ENCODE measurements at places on chromosomes 11 and 22.
A peak's percentile ranks its signal among the peaks of the same experiment; 100 is the strongest.

GRCh38 chr11:68584097-68584496, 100.2 kb upstream of the GAL start:
- peak; percentile 44 for DNase-seq

DNA sequence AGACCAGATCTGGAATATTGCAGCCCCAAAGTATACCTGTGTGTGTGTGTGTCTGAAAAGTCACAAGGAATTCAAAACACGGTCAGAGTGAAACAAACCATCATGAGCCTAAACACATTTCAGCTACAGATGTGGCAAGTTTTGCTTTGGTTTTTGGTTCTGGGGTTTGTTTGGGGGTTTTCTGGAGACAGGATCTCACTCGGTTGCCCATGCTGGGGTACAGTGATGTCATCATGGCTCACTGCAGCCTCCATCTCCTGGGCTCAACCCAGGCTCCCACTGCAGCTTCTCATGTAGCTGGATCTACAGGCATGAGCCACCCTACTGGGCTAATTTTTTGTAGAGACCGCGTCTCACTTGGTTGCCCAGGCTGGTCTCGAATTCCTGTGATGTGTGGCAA, 41.4 kb upstream of the PHF21A start:
- DNase-seq, result no peak

DNA sequence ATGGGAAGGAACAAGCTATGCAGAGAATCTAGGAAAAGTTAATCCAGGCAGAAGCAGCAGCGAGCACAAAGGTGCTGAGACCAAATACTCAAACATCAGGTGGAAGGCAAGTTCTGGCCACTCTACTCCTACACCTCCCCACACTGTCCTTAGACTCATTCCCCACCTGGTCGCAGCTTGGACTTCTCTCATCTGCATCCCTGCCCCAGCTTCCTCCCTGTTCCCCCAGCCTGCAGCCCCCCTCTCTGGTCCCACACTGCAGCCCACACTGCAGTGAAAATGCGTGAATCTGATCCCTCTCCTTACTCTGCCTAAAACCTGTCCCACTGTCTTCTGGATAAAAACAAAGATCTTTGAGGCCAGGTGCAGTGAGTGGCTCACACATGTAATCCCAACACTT, 9.1 kb downstream of the TPBGL start:
- DNase-seq, result no peak

- no peak for DNase-seq
Observed at GRCh38 chr22:45775569-45776312, 104.1 kb downstream of the ATXN10 start.

GRCh38 chr11:108278546-108278945, 55.7 kb downstream of the ATM start:
- no peak for DNase-seq

GRCh38 chr11:45512471-45513148, 152.8 kb downstream of the CHST1 start:
- no peak for DNase-seq

DNA sequence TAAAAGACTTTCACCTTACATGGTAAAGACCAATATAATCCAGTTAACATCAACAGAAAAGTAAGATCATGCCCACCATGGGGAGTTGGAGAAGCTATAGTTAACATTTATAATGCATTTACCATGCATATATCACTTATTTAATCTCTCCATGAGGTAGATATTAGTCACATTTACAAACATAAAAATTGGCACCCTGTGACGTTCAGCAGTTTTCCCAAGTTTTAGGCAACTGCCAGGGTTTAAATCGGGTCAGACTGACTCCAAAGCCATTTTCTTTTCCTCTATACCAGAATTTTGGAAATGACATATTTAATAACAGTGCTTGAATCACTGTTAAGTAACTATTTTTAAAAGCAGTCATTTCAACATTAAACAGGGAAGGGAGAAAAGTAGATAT, 266.3 kb downstream of the DDX10 start:
- no peak for DNase-seq

- DNase-seq, result no peak
Observed at GRCh38 chr22:23213581-23214334, 33.4 kb downstream of the BCR start.

GRCh38 chr11:79342236-79342635, 98.6 kb downstream of the TENM4 start:
- DNase-seq, result no peak

DNA sequence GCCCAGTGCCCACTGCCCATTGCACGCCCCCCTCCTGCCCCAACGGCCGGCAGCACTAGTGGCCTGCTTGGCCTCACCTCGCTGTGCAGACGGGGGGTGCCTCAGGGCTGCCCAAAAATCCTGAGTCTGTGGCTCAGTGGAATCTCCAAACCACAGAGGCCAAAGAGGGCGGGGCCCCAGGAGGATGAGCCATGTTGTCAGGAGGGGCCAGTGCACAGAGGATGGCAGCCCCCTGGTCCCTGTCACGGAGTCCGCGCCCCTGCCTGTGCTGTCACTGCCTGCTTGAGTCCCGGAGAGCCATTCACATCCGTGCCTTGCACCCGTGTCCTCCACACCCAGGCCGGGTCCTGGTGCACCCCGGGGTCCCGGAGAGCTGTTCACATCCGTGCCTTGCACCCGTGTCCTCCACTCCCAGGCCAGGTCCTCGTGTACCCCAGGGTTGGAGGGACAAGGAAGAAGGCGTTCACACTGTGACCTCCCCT, 36.4 kb upstream of the MUC5AC start:
- DNase-seq, result no peak

DNA sequence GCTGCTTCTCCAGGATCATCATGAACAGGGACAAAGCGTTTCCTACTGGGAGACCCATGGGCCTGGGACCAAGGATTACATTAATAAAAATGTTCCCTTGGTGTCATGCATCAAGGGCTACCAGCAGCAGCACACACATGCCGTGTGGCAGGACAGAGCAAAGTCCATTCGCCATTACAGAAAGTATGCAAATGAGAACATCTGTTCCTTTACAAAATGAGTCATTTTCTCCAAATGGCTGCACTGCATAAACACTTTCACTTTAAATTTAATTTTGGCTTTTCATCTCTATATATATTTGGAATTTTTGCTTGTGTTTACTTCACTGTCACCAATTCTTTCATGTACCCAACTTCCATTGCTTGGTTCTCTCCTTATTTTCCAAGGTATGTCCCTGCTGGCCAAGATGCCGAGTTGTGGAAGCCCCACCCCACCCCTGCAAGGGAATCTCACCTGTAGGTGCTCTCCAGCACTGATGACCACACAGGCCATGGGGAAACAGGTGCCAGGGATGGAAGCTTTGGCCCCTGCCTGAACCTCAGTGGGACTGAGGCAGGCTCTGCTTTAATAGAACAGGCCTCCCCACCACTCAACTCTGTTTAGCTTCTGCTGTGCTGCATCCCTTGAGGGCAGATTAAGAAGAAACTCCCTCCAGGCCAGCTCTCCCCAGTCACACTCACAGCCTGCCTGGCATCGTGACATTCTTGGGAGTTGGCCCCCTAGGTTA, 15.6 kb upstream of the GNAZ start:
- DNase-seq, result no peak

DNA sequence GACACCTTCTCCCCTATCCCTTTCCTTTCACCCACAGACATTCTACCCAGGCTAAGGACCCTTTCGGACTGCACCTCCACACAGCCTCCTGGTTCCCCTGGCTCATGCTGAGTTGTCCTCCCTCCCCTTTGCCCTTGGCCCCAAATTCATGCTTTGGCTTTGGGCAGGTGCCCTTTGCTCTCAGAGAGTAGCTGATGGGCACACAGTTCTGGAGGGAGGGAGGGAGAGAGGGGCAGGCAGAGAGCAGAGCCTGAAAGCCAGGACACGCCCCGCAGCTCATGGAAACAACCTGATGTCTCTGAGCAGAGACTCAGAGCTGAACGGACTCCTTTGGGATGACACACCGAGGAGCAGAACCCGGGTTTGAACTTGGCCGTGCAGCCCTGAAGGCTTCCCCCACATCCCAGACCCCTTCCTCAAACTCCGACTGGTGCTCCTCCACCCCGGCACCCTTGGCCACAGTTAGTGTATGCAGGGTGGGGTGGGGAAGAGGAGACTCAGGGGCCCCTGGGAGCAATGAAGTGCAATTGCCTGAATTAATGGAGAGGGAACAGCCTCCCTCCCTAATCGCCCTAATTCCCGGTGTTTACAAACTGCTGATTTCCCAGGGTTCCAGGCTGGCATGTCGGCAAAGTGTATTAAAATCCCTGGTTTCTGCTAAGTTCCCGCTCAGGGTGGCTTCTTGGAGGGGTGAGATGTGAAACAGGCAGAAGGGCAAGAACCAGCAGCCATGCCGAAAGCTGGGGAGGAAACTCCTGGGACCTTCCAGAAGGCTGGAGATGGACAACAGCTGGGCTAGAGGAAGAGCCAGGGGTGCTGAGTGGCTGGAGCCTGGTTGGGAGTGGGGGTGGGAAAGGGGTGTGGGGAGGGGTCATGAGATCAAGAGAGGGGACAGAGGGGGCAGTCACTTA, 71.2 kb upstream of the SHISAL1 start:
- no peak for DNase-seq

- DNase-seq, result no peak
Observed at GRCh38 chr11:110079726-110080125, 13.5 kb upstream of the ZC3H12C start.

DNA sequence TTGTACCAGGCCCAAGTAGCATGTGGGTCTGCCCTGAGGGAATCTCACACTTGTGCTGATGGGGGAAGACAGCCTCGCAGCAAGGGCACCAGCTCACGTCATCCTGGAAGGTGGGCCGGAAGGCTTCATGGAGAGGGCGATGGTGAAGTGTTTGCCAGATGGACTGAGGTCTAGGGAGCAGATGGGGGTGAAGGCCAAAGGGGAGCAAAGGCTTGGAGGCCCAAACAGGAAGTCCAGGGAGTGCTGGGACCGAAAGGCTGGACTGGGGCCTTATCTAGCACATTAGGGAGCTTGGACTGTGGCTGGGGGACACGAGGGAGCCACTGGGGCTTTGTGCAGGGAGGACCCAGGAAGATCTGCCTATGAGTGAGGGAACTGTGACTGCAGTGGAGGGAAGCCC, 1.2 kb upstream of the TNFRSF13C start:
- no peak for DNase-seq

- no peak for DNase-seq
Observed at GRCh38 chr11:11395126-11395525, 42.1 kb upstream of the CSNK2A3 start.

DNA sequence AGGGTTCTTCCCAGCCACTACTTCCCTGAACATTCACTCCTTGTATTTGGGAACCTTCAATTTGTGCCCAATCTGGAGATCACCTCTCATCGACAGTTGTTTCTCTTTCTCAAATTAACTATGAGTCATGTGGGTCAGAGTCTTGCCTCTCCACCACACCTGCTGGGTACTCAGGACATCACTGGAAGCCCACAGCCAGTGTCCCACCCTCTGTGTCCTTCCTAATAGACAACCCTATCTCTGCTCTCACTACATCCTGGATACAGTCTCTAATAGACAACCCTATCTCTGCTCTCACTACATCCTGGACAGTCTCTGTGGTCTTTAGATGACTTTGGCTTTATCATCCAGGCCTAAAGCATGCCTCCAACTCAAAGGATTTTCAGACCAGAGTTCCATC, 70.1 kb downstream of the ARL14EP start:
- no peak for DNase-seq

- no peak for DNase-seq
Observed at GRCh38 chr11:113549061-113549460, 73.9 kb upstream of the DRD2 start.

- no peak for DNase-seq
Observed at GRCh38 chr22:31789803-31790202, 36.0 kb downstream of the DEPDC5 start.

DNA sequence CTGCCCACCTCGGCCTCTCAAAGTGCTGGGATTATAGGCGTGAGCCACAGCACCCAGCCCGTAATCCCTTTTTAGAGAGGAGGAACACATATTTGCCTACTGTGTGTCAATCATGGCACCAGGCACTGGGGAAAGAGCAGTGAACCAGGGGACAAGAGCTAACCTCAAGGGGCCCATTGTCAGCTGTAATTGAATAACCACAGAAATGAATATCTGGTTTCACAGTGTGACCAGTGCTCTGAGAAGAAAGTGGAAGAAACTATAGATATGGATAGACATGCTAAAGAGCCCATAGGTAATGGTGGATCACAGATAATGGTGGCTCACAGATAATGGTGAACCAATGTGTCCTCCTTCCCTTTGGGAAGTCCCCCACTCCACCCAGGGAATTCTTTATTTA, 8.6 kb upstream of the KCTD14 start:
- DNase-seq, result no peak

- DNase-seq, result no peak
Observed at GRCh38 chr11:46277622-46278386, at the start of gene CREB3L1. Gene CREB3L1 (plus strand): TSS chr11:46277662. CDS start chr11:46278112, 450 bp downstream.

DNA sequence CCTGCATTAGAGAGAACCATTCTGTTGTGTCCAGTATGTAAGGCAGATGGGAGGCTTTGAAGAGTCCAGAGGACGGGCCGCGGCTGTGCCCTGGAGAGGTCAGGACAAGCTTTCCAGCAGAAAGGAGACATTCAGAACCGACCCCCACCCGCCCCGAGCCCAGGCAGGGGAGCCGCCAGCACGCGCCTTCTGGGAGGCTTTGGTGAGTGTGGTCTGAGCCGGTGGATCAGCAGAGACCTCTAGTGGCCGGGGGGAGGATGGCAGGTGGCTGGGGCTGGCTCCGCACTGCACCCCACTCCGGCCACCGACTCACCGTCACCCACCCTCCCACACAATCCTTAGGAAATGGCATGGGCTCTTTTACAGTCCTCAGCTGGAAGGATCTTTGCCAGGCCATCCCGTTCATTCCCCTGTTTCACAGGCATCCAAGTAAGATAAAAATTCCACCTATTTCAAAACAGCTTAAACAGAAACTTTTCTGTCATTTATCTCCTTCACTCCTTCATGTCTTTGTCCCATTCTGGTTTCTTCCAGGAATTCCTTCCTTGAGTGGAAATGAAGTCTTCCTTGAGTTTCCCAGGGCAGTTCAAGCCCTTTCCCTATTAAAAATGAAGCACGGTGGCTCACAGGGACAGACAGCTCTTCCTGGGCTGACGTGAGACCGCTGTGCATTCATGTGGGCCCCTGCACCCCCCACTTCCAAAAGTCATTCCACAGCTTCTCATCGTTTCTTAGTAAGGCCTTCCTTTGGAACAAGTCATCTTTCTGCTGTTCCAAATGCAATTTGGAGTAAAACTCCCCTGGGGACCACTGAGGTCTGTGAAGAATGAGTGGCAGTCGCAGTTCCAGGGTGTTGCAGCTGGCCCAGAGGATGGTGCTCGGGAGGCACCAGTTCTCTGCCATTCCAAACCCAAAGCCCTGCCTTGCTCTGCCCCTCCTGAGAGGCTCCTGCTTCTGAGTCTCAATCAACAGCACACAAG, 91.0 kb downstream of the FEZ1 start:
- peak; percentile 60 for DNase-seq

Data from stimulated activated CD4-positive, alpha-beta T cell treated with anti-CD3 and anti-CD28 coated beads, Interleukin-1b, Interleukin-23, amount 100 ng/mL, for 24 hours (primary cell).